CD4-positive, alpha-beta T cell (primary cell): ENCODE measurements at places on chromosomes 2 and 18. TPM values are rescaled to one million over a fixed set of nuclear protein-coding genes. Genes with fewer than 3 reads are reported as not detected.
A peak's percentile ranks its signal among the peaks of the same experiment; 100 is the strongest.

Gene LIMS4
- not detected for total RNA-seq

Gene TTC32
- total RNA-seq = 54.2 TPM

Gene COLEC11
- not detected for total RNA-seq

Gene GALNT14
- not detected for total RNA-seq

Gene KCNG3
- total RNA-seq = 0.25 TPM

Gene CNOT11
- total RNA-seq = 46.8 TPM

Gene CTAGE1
- not detected for total RNA-seq

Gene SERPINB8
- 11.0 TPM for total RNA-seq

Gene CFAP210
- total RNA-seq = 2.2 TPM

Gene SNED1
- total RNA-seq = 42.0 TPM

GRCh38 chr2:226295123-226295522 is 504.5 kb downstream of the IRS1 start:
- H3K36me3 ChIP-seq = no peaks in the 10 kb centered on the region
- DNase-seq = no peak
- no peak overlapping the region for H3K27ac ChIP-seq
- no peaks in the 10 kb centered on the region for H3K4me1 ChIP-seq
- H3K4me3 ChIP-seq = no peak overlapping the region

GRCh38 chr2:12778811-12779579 is 62.3 kb downstream of the TRIB2 start:
- no peak overlapping the region for H3K4me3 ChIP-seq
- H3K4me1 ChIP-seq = no peaks in the 10 kb centered on the region
- no peak for DNase-seq
- no peaks in the 10 kb centered on the region for H3K36me3 ChIP-seq

DNA sequence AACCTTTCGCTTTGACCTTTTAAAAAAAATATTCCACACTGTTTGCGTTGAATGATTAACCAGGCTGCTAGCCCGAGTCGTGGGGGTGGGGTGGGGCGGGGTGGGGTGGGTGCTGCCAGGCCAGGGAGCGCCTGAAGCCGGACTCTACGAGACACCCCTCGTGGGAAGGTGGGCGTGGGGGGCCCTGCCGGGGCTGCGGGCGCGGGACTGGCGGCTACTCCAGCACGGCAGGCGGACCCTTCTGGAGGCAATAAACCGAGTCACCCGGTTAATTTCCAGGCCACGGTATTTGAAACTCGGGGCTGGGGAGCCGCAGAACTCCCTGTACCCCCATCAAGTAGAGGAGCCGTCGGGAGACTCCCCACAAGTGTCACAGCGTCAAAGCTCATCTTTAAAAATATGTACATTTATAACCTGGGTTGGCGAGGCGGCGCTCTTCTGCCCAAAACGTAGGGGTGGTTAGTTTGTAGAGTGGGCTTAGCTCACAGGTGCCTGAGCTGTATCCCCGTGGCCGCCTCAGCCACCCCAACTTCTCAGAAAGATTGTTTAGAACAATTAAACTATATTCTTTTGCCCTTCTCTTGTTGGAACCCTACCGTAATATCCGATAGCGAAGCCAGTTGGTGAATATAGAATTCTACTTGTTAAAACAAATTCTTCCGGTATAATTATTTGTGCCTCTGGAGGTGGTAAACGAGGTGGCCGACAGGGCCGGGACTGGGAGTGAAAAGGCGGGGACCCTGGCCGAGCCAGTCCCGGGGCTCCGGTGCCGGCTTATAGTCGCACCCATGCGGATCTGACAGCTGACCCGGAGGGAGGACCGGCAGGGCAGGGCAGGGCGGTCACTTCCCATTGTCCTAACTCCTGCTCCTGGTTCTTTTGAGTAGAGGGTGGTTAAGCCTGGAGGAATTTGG is 1.4 kb downstream of the B3GNT2 start:
- no peak for DNase-seq
- H3K4me1 ChIP-seq = peaks cover 42% of the 10 kb centered on the region
- H3K4me3 ChIP-seq = peak overlapping the region; percentile 98

DNA sequence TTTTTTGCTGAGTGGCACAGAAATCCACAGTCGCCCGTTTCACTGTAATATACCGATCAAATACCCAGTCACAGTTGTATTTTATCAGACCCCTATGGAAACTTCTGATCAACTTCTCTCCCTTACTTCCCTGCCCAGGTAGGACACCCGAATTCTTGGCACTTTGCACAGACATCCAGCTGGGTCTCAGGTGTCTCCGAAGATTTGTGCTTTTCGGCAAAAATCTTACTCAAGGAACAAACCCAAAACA is 596 bp downstream of the MREG start:
- no peak for DNase-seq
- H3K4me3 ChIP-seq = peak overlapping the region; percentile 77

GRCh38 chr2:61759005-61759404 is 94.9 kb downstream of the FAM161A start:
- no peak for DNase-seq
- H3K27ac ChIP-seq = no peak overlapping the region
- no peaks in the 10 kb centered on the region for H3K27me3 ChIP-seq
- peaks cover 5% of the 10 kb centered on the region for H3K4me1 ChIP-seq
- no peak overlapping the region for H3K4me3 ChIP-seq

- H3K4me1 ChIP-seq = no peaks in the 10 kb centered on the region
- H3K4me3 ChIP-seq = no peak overlapping the region
- H3K27ac ChIP-seq = no peak overlapping the region
- no peaks in the 10 kb centered on the region for H3K36me3 ChIP-seq
Observed at GRCh38 chr2:27158468-27158867, 9.7 kb downstream of the TCF23 start.

DNA sequence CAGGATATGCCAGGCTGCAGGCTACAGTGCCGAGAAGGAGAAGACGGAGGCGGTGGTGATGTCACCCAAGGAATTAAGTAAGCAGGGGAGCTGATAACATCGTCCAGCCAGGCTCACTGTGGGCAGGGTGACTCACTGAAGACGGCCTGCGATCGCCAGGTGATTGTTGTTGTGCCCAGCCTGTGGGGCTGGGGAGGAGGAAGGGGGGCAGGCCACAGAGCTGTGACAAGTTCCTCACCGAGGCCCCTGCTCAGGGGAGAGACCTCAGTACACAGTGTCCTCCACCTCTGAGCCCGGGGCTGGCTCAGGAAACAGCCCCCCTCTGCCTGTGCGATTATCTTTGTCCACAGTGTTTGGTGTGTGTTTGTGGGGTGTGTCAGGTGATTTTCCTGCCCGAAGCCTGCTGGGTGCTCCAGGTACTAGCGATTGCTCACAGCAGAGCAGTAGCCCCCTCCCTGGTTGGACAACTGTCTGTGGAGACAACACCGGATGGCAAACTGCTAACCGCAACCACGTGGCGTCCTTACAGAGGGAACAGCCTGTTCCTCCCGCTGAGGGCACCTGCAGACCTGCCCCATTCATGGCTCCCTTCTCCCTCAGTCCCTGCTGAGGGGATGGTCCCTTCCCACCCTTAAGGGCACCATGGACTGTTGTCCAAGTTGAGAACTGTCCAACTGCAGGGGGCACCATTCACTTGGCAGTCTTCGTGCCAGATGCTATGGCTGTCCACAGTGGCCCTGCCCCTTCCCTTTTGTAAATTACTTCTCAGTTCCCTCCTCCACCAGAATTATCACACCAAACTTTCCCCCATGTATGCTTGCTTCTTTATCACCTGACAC is 95.1 kb downstream of the ZFP36L2 start:
- H3K27me3 ChIP-seq = no peaks in the 10 kb centered on the region
- H3K4me3 ChIP-seq = peak overlapping the region; percentile 21
- peak overlapping the region; percentile 96 for H3K27ac ChIP-seq
- DNase-seq = peak; percentile 74

DNA sequence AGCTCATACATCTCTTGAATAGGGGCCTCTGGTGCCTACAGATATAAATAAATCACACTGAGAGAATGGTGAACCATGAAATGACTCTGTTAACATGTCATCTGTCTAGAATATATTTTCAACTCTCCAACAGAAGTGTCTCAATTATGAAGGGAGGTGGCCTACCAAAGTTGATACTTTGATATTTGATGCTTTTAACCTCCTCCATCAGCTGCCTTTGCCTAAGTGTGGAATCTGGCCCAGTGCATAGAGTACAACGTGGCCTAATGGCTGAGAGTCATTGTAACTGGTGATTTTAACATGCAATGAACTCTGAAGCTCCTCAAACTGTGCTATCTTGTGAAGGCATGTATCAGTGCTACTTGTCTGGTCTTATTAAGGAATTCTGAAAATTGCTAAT is 93.4 kb downstream of the MYO3B start:
- no peaks in the 10 kb centered on the region for H3K4me1 ChIP-seq
- H3K36me3 ChIP-seq = no peaks in the 10 kb centered on the region
- no peaks in the 10 kb centered on the region for H3K27me3 ChIP-seq
- no peak overlapping the region for H3K4me3 ChIP-seq
- DNase-seq = no peak

- H3K36me3 ChIP-seq = no peaks in the 10 kb centered on the region
- no peaks in the 10 kb centered on the region for H3K4me1 ChIP-seq
- H3K27me3 ChIP-seq = no peaks in the 10 kb centered on the region
- no peak overlapping the region for H3K4me3 ChIP-seq
Observed at GRCh38 chr2:42032224-42032620, 15.6 kb upstream of the PKDCC start.

DNA sequence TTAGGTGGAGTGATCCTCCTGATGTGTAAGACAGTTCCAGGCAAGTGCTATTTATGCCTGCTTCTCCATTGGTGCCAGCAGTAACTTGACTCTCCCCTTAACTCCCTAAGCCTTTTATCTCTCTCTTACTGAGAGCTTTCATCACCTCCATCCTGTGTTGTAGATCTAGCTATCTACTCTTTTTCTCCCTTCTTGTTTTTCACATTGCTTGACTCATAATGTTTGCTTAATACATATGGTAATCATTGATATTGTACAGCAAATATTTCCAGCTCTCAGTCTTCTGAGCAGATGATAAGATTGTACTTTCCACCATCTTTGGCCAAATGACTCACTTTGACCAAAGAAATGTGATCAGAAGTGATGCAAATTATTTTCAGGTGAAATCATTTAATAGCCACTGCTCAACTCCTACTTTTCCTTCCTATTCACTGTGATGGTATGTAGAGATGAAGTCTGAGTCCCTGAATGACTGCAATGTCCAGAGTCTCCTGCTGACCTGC is 165.0 kb downstream of the PLCL1 start:
- H3K27me3 ChIP-seq = no peaks in the 10 kb centered on the region
- no peak overlapping the region for H3K27ac ChIP-seq
- no peak overlapping the region for H3K4me3 ChIP-seq
- DNase-seq = no peak
- no peaks in the 10 kb centered on the region for H3K4me1 ChIP-seq

GRCh38 chr2:61090386-61090921 is 24.8 kb downstream of the SANBR start:
- no peak overlapping the region for H3K4me3 ChIP-seq
- no peaks in the 10 kb centered on the region for H3K4me1 ChIP-seq
- no peaks in the 10 kb centered on the region for H3K27me3 ChIP-seq
- no peak overlapping the region for H3K27ac ChIP-seq

DNA sequence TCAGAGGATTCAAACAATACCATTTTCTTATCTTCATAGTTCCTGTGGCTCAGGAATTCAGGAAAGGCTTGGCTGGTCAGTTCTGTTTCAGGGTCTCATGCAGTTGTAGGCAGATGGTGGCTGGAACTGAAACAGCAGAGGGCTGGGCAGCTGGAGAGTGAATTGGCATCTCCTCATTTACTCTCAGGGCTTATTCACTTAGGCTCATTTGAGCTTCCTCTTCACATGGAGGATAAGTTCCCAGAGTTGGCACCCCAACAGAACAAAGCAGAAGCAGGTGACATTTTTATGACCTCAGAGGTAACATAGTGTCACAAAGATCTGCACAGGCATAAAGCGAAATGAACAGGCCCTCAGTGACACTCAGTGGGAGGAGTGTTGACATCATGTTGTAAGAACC is 66.1 kb downstream of the RBBP8 start:
- no peaks in the 10 kb centered on the region for H3K4me1 ChIP-seq
- H3K36me3 ChIP-seq = no peaks in the 10 kb centered on the region
- H3K27me3 ChIP-seq = no peaks in the 10 kb centered on the region
- H3K27ac ChIP-seq = no peak overlapping the region

- DNase-seq = no peak
- no peaks in the 10 kb centered on the region for H3K4me1 ChIP-seq
- H3K36me3 ChIP-seq = no peaks in the 10 kb centered on the region
- no peak overlapping the region for H3K27ac ChIP-seq
Observed at GRCh38 chr2:16554060-16554583, 111.5 kb downstream of the CYRIA start.

DNA sequence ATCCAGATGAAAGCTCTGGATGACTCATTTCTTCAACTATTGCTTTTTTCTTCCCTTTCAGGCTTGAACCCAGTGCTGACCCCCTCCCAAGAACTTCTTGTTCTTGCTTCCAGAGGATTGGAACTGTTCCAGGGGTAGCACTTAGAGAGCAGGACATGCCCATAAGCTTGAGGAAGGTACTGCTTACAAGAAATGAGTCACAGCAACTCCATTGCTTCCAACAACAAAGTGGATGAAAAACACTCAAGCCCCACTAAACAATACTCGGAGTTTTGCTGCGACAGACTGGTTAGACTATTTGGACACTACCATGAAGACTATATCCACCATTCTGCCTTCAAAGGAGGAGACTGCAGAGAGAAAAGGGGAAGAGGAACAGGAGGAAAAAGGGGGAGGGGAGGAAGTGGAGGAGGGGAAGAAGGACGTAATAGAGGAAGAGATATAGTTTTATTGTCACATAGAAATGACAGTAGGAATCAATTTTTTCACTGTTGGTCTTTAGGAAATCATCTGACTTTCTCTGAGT is 1.6 kb upstream of the EPC2 start:
- H3K4me1 ChIP-seq = peaks cover 17% of the 10 kb centered on the region
- no peak overlapping the region for H3K4me3 ChIP-seq
- DNase-seq = no peak
- no peaks in the 10 kb centered on the region for H3K36me3 ChIP-seq
- no peak overlapping the region for H3K27ac ChIP-seq
- H3K27me3 ChIP-seq = no peaks in the 10 kb centered on the region

DNA sequence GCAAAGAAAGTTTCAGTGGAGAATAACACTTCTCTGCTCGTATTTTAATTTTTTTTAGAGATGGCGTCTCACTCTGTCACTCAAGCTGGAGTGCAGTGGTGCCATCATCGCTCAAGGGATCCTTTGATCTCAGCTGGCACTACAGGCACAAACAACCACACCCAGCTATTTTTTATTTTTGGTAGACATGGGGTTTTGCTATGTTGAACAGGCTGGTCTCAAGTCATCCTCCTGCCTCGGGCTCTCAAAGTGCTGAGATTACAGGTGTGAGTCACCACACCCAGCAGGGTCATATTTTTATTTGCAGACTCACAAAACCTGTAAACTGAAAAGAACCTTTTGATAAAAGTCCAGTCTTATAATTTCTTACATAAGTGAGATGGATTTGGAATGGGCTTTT is 2.6 kb downstream of the TRAK2 start:
- peaks cover 44% of the 10 kb centered on the region for H3K4me1 ChIP-seq
- H3K27ac ChIP-seq = peak overlapping the region; percentile 18
- no peak overlapping the region for H3K4me3 ChIP-seq
- no peaks in the 10 kb centered on the region for H3K27me3 ChIP-seq

DNA sequence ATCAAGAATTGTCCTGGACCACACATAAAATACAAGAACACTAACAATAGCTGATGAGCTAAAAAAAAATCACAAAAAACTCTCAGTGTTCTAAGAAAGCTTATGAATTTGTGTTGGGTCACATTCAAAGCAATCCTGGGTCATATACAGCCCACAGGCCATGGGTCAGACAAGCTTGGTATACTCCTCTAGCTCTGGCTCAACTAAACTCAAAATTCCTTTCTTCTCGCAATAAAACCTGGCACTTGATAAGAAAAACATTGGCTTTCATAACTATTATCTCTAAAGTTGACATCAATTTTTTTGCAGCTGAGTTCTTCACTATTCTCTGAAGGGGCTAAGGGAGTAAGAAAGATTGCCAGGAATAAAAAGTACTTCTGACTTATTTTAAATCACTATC is 38.3 kb downstream of the FBXO48 start:
- H3K36me3 ChIP-seq = no peaks in the 10 kb centered on the region
- H3K4me3 ChIP-seq = no peak overlapping the region
- no peaks in the 10 kb centered on the region for H3K27me3 ChIP-seq
- H3K4me1 ChIP-seq = peaks cover 37% of the 10 kb centered on the region
- H3K27ac ChIP-seq = no peak overlapping the region
